AG04449 (cell line): ENCODE measurements at places on chromosomes 7 and 10.

GRCh38 chr7:37411444-37412034 is 37.1 kb downstream of the ELMO1 start:
- DNase-seq = no peak

GRCh38 chr7:140003913-140004382 is 58.8 kb downstream of the PARP12 start:
- DNase-seq = no peak

GRCh38 chr10:76043261-76043660 is 611.8 kb downstream of the LRMDA start:
- no peak for DNase-seq

- no peak for DNase-seq
Measured at GRCh38 chr7:28383975-28384374, 28.3 kb upstream of the CREB5 start.

DNA sequence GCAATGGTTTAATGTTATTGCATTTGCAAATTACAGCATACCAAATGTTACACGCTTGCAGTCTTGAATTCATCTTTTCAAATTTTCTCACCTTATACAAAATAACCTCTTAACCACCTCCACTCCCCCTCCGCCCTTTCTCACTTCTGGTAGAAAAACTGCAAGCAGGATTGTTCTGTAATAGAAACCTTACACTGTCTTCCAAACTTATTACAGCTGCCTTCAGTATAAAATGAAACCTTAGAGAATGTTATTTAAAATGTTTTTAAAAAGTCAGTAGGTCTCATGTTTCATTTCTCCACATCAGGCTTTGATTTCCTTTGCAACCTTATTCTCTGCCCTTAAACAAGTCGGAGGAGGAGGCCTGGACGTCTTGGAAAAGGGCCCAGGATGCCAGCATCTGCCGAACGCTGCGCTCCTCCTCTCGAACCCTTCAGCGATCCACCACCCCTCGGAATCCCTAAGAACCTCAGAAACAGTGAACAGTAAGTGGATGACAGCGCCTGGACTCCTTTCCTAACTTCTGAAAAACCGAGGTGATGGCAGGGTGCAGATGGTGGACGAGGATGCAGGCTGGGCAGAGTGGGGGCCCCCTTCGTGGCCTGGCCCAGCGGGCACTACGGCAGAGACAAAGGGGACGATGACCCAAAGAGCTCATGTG is 74.0 kb downstream of the FGFR2 start:
- no peak for DNase-seq

DNA sequence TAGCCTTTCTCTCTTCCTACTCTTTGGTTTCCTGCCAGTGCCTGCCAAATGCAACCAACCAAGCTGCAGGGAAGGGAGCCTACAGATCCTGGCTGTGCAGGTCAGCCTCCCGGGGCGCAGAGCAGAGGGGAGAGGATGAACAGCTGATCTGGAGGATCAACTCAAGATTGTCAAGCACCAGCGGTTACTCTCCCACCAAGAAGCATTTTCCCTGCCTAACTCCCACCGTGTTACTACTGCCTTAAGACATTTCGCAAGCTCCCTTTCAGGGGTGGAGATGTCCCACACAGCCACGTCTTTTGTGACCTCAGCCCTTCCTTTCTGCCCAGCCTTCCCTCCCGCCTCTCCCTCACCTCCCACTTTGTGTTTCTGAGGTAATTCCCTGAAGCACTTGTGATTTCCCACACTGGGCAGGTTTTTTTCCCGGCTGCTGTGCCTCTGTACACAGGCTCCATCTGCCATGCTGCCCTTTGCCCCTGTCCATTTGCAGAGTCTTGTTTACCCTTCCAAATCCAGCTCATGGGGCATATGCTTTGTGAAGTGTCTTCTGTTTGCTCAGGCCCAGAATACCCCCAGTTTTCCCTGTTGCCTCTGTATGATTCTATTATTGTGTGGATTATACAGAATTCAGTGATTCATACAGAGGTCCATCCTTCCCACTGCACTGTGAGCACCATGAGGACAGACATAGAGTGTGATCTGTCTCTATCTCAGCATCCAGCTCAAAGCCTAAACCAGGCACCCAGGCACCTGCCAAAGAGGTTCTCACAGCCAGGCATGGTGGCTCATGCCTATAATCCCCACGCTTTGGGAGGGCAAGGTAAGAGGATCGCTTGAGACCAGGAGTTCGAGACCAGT is 40.9 kb upstream of the PAPSS2 start:
- no peak for DNase-seq

GRCh38 chr7:113404245-113404644 is 285.9 kb upstream of the SMIM30 start:
- DNase-seq = no peak

- DNase-seq = no peak
Measured at GRCh38 chr10:52644373-52645186, 128.0 kb downstream of the MBL2 start.

GRCh38 chr7:2821842-2822507 is 22.1 kb downstream of the GNA12 start:
- DNase-seq = no peak

DNA sequence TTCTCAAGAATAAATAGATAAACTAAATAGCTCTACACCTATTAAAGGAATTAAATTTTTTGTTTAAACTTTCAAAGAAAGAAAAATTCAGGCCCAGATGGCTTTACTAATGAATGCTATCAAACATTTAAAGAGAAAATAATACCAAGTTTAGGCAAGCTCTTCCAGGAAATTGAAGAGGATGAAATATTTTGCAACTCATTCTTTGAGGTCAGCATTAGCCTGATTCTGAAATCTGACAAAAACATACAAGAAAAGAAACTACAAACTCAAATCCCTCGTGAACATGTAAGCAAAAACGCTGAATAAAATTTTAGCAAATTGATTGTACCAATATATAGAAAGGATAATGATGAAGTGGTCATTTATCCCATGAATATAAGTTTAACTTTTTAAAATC is 93.4 kb downstream of the RTKN2 start:
- DNase-seq = no peak

DNA sequence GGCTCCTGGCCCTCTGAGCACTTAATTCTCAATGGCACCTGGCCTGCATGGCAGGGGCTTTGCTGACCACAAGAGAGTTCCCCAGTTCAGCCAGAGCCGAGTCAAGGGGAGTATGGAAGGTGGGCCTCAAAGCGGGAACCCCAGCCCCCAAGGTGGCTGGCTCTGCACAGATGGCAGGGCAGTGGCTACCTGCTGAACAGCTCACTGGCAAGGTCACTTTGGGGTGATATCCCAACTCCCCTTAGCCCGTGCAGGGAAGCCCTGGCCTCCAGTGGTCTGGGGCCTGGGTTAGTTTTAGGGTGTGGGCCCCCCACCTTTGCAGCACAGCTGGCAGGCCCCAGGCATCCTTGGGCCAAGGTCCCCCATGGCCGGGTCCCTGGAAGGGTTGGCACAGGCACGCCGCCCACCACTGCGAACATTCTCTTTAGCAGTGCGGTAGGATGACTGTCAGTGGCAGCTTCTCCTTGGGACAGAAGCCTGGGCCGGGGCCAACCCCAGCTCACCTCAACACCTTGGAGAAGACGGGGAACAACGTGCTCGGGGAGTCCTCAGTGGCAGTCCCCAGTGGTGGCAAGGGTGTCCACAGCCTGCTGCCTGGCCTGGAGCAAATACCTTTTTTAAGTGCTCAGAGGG is 36.8 kb downstream of the PPIF start:
- DNase-seq = no peak

- no peak for DNase-seq
Measured at GRCh38 chr7:21550821-21551531, 8.1 kb downstream of the DNAH11 start.

DNA sequence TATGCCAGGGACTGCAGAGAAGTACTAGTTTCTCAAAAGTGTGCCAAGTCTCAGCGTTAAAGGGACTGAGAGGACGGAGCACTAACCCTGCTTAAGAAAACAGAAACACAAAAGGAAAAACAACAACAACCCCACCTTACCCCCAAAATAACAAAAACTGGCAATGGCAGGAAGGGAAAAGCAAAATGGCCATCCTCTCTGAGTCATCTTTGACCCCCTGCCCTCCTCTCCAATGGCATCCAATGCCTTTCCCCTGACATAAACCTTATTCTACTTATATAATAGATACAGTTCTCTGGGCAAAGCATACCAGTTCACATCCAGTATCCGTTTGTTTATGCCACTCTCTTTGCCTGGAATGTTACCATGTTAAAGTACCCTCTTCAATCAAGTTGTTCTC is 1.6 kb downstream of the POLR1F start:
- no peak for DNase-seq

- no peak for DNase-seq
Measured at GRCh38 chr7:83629117-83629880, 19.6 kb downstream of the SEMA3E start.
